Activated CD4-positive, alpha-beta T cell treated with anti-CD3 and anti-CD28 coated beads, Interleukin-2, amount 10 ng/mL, durations not matched to agents 24 days and 14 days (primary cell): ENCODE measurements at places on chromosomes 4 and X. TPM values are rescaled to one million over a fixed set of nuclear protein-coding genes. Genes with fewer than 3 reads are reported as not detected.
A peak's percentile ranks its signal among the peaks of the same experiment; 100 is the strongest.

DNA sequence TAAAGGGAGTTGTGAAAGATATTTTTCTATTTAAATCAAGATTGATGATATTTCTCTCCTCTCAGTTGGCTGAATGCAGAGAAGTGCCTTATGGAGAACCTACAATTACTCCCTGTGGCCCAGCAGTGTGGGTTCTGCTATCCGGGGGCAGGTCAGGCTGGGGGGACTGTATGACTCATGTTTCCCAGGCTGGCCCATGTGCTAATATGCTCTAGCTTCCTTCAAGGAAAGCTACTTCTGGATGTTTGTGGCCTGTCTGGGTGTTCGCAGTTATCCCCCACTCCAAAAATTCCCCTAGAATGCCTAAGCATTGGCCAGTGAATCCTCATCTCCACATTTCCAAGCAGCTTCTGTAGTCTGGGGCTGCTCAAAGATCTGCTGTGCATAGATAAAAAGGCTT lies 58.9 kb upstream of the SPP1 start:
- no peak for DNase-seq

The DDX53 gene
- not detected in 2 replicates for total RNA-seq

The ADAM29 gene
- not detected in 2 replicates for total RNA-seq

- no peak for DNase-seq
These were observed 515.0 kb downstream of the CFAP47 start for GRCh38 chrX:36434522-36434921.

The F8 gene
- 3.0 and 3.7 TPM in 2 replicates for total RNA-seq

- DNase-seq = no peak
These were observed 61.8 kb downstream of the CPE start for GRCh38 chr4:165440415-165441158.

The MAMLD1 gene
- total RNA-seq = 14.2 and 17.0 TPM in 2 replicates

DNA sequence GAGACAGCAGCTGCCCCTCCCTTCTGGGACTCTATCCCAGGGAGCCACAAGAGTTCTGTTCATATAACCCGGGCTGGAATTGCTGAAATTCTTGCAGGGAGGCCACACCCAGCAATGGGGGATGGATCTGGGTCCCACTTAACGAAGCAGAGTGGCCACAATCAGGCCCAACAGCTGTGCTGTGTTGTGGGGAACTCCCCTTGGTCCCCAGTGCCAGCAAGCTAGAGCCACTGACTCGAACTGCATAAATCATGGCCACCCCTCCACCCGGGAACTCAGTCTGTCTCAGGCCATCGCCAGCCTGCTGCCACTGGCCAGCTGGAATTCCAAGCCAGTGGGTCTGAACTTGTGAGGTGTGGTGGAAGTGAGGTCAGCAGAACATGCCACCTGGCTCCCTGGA lies 111.1 kb downstream of the KLF8 start:
- DNase-seq = peak; percentile 49

GRCh38 chr4:142201041-142201440 lies 564.7 kb downstream of the IL15 start:
- no peak for DNase-seq

GRCh38 chrX:136880003-136880451 lies 498 bp downstream of the RBMX start:
- peak; percentile 79 for DNase-seq

DNA sequence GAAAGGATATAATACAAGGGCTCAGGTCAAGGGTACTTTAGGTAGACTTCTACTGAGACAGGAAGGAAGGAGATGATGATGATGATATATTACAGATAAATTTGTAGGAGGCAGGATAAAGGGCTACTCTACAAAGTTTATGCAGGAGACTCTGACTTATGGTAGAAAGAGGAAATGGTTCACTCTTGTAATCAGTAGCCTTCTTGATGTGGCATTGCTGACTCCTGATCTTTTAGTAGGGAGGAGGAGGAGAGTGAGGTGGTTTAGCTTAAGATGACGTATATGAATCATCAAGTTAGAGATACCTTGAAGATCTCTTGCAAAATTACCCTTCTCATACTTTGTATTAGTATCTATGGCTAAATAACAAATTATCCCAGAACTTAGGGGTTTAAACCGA lies 4.7 kb downstream of the BLTP1 start:
- DNase-seq = no peak

DNA sequence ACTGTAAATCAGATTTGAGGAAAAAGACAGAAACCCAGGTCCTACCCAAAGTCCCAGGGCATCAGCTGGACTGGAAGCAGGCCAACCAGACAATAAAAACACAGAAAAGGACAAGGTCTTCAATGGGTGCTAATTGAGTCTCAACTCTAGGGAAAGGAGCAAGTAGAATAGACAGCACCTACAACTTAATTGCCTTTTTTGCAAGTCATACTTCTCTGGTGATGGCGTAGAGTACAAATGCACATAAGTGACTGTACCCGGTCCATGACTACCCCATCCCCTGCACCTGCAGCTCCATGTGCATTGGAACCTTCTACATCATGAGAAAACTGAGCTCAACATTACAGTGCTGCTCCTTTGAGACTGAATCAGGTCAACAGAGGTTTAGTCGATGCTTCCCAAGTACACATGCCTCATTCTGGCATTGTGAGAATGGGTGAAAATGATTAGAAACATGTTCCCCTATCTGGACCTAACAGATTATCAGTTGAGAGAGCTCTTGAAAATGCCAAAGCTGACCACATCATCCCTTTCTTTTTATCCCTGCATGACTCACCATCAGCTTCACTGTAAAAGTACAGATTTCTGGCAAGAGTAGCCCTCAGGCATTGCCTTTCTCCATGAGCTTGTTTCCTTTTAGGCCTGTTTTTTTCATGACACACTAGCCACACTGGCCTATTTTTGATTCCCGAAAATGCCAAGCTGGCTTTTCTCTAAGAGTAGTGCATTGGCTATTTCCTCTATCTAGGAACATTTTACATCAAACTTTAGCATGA lies 298.3 kb downstream of the HS3ST1 start:
- no peak for DNase-seq

DNA sequence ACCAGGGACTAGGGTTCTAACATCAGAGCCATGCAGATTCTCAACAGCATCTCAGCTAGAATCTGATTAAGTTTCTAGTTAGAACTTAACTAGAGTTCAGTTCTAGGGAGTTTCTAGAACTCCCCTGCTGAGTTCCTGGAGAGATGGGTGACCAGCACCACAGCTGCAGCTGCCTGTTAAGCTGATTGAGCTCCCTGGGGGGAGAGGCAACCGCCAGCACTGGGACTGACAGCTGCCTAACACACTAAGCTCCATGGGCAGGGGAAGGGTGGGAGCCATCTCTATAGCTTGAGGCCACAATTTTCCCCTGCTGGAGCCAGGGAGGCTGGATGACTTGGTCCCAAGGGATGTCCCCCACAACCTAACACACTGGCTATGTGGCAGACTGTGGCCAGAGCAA lies 84.2 kb downstream of the CHIC1 start:
- DNase-seq = no peak

- DNase-seq = no peak
These were observed 61.6 kb downstream of the PHOX2B start for GRCh38 chr4:41686893-41687292.
